ENCODE measurements at places on chromosomes 3 and 15. TPM values are rescaled to one million over a fixed set of nuclear protein-coding genes. Genes with fewer than 3 reads are reported as not detected.

DNA sequence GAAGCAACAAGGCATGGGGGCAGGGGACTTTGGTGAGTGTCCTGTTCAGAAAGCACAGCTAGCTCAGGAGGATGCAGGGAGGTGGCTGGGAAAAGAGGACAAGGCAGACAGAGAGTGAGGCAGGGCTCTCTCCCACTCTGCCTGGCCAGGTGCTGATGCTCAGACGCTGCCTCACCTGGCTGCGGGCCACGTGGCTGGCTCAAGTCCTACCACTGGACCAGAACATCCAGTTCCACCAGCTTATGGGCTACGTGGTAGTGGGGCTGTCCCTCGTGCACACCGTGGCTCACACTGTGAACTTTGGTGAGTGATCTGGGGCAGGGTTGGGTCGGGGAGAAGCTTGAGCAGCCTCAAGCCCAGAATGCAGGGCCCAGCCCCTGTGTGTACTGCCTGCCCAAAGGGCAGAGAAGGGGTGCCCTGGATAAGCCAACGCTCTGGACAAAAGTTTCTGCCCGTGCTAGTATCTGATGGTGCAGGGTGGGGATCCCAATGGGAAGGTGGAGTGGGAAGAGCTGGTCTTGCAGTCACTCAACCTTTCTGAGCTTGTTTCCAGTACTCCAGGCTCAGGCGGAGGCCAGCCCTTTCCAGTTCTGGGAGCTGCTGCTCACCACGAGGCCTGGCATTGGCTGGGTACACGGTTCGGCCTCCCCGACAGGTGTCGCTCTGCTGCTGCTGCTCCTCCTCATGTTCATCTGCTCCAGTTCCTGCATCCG, 20.9 kb downstream of the NOX5 start:
- H3K27ac ChIP-seq: no peak overlapping the region
- no peak overlapping the region for H3K4me3 ChIP-seq
- H3K36me3 ChIP-seq: no peaks in the 10 kb centered on the region

The CTXN2 gene
- not detected for polyA plus RNA-seq

The GATA2 gene
- 11.9 TPM for polyA plus RNA-seq

GRCh38 chr15:95659656-95660055, 670.8 kb upstream of the NR2F2 start:
- H3K4me3 ChIP-seq: no peak overlapping the region
- H3K27ac ChIP-seq: no peak overlapping the region
- H3K36me3 ChIP-seq: no peaks in the 10 kb centered on the region
- no peaks in the 10 kb centered on the region for H3K27me3 ChIP-seq
- no peaks in the 10 kb centered on the region for H3K4me1 ChIP-seq
- DNase-seq: no peak

The OSTN gene
- not detected for polyA plus RNA-seq

GRCh38 chr3:141070727-141071357, 19.7 kb downstream of the SPSB4 start:
- H3K4me1 ChIP-seq: no peaks in the 10 kb centered on the region
- no peak overlapping the region for H3K4me3 ChIP-seq
- H3K36me3 ChIP-seq: no peaks in the 10 kb centered on the region
- no peak for DNase-seq
- H3K27ac ChIP-seq: no peak overlapping the region
- no peaks in the 10 kb centered on the region for H3K27me3 ChIP-seq

DNA sequence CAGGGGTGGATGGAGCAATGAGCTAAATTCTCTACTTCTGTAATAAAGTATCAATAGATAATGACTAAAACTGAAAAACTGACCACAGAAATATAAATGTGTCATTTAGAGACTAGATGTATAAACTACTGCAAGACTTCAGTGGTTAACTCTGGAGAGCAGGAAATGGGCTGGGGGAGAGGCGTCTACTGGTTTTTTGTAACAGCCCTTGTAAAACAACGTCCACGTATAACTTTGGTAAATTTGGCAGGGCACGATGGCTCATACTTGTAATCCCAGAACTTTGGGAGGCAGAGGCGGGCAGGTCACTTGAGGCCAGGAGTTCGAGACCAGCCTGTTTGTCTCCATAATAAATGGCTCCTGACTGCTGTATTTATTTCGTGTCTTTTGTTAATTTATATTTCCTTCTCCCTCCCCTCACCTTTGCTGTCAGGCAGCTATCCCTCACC, 12.5 kb downstream of the RAB27A start:
- H3K27ac ChIP-seq: peak overlapping the region; percentile 69
- no peak for DNase-seq
- H3K4me3 ChIP-seq: no peak overlapping the region
- peaks cover 24% of the 10 kb centered on the region for H3K4me1 ChIP-seq

DNA sequence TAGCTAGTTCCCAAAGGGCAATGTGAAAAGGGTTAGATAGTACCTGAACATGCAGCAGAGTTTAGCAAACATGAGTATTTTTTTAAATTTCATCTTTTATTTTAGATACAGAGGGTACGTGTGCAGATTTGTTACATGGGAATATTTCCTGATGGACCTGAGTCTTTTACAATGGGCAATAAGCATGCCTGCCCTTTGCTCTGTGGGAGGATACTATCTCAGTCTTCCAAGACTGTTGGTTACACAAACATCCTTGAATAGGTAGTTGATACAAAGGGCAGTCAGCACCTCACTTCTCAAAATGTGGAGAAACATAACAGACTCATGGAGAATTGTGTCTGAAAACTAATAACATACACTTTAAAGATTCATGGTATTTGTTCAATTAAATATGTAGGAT, 103.3 kb downstream of the GOLIM4 start:
- no peaks in the 10 kb centered on the region for H3K27me3 ChIP-seq
- H3K4me1 ChIP-seq: no peaks in the 10 kb centered on the region
- H3K4me3 ChIP-seq: no peak overlapping the region
- no peak for DNase-seq
- H3K27ac ChIP-seq: no peak overlapping the region
- H3K36me3 ChIP-seq: no peaks in the 10 kb centered on the region

The LMAN1L gene
- polyA plus RNA-seq: 25.6 TPM

- DNase-seq: no peak
- H3K27me3 ChIP-seq: no peaks in the 10 kb centered on the region
- H3K27ac ChIP-seq: no peak overlapping the region
- H3K4me1 ChIP-seq: no peaks in the 10 kb centered on the region
Observed at GRCh38 chr3:542021-542420, 345.5 kb downstream of the CHL1 start.

The EXD1 gene
- polyA plus RNA-seq: not detected

- no peaks in the 10 kb centered on the region for H3K4me1 ChIP-seq
- no peaks in the 10 kb centered on the region for H3K27me3 ChIP-seq
- H3K27ac ChIP-seq: no peak overlapping the region
- no peaks in the 10 kb centered on the region for H3K36me3 ChIP-seq
Observed at GRCh38 chr3:69865925-69866679, 126.8 kb downstream of the MITF start.

The LIPC gene
- 0.48 TPM for polyA plus RNA-seq

DNA sequence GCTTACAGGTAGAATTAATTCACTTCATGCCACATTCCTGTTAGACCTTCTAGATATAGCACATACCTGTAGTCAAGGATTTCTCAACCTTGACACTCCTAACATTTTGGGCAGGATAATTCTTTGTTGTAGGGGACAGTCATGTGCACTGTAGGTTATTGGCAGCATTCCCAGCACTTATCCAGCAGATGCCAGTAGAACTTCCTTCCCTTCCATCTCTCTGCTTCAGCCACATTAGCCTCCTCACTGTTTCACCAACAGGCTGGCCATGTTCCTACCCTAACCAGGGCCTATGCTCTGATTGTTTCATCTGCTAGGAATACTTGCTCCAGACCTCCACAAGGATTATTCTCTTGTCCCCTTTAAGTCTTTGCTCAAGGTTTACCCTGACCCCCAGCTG, 68.0 kb upstream of the STAC start:
- no peak for DNase-seq
- H3K4me3 ChIP-seq: no peak overlapping the region
- H3K36me3 ChIP-seq: no peaks in the 10 kb centered on the region

DNA sequence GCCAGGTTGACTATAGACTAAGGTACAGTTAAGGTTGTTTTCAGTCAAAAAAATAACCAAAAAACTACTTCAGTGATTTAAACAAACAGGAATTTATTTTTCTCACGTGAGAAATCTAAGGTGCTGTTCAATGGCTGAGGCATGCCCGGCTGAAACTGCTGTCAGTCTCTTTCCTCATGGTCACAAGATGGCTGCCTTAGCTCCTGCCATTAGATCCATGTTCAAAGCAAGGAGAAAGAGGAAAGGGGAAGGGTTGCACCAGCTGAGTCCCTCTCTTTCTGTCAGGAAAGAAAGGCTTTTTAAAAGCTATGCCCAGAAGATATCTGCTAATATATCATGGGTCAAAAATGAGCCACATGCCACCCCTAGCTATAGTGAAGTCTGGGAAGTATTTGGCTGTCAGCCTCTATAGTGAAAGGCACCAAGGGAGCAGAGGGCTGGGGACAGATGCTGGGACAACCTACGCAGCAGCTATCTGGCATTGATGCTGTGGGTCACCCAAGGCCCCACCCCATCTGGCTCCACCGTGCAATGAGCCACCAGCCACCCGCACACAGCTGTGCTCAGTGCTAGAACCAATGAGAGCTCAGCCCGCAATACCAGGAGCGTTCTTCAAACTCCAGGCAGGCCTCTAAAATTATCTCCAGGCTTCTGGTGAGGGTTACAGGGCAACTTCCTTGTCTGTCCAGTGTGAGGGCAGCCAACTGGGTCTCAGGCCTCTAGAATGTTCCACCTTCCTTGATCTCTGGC, 64.7 kb upstream of the GATA2 start:
- no peak overlapping the region for H3K27ac ChIP-seq
- H3K4me1 ChIP-seq: peaks cover 21% of the 10 kb centered on the region
- H3K27me3 ChIP-seq: peaks cover 61% of the 10 kb centered on the region
- H3K4me3 ChIP-seq: no peak overlapping the region
- no peaks in the 10 kb centered on the region for H3K36me3 ChIP-seq
- no peak for DNase-seq

- no peak for DNase-seq
- H3K36me3 ChIP-seq: peaks cover 94% of the 10 kb centered on the region
- H3K4me3 ChIP-seq: no peak overlapping the region
- no peaks in the 10 kb centered on the region for H3K27me3 ChIP-seq
- H3K4me1 ChIP-seq: no peaks in the 10 kb centered on the region
Observed at GRCh38 chr3:182909318-182910040, 70.9 kb downstream of the DCUN1D1 start.

DNA sequence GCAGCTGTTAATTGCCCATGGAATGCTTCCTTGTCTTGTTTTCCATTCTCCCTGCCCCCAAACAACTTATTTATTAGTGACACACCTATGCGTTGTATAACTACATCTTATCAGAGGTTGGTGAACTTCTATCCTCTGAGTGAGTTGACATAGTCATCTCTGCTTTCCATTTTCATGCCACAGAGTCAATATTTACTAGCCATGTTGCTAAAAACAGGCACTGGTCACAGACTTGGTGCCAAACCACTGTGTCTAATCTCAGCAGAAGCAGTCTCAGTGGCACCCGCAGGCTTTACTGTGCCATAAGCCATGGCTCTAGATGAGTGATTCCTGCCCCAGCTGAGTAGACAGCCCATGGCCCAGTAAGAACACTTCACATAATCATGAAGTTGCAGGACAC, 26.5 kb downstream of the DAPK2 start:
- H3K27me3 ChIP-seq: no peaks in the 10 kb centered on the region
- no peak for DNase-seq
- peaks cover 20% of the 10 kb centered on the region for H3K4me1 ChIP-seq
- H3K27ac ChIP-seq: no peak overlapping the region
- no peaks in the 10 kb centered on the region for H3K36me3 ChIP-seq

- no peak for DNase-seq
- no peaks in the 10 kb centered on the region for H3K36me3 ChIP-seq
- H3K4me1 ChIP-seq: no peaks in the 10 kb centered on the region
- no peaks in the 10 kb centered on the region for H3K27me3 ChIP-seq
- H3K27ac ChIP-seq: no peak overlapping the region
Observed at GRCh38 chr3:111594205-111594604, 941 bp downstream of the ZBED2 start.

The OCA2 gene
- polyA plus RNA-seq: 1.2 TPM

The TRPC1 gene
- polyA plus RNA-seq: 2.5 TPM

DNA sequence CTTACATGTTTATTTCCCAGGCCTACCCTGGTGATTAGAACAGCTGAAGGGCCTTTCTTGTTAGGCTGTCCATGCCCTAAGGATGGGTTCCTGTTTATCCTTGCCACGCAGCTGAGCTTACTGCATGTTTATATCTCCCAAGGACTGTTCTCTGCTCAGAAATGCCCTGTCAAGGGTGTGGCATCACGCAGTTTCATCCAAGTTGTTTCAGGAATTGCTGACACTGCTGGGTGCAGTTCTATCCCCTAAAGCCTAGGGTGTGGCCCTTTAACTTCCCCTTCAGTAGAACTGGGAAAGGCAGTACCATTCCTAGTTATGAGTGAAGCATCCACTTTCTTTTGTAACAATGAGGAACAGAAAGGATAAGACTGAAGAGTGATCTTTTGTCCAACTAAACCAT, 5.0 kb downstream of the ELL3 start:
- no peaks in the 10 kb centered on the region for H3K27me3 ChIP-seq
- H3K27ac ChIP-seq: no peak overlapping the region
- H3K4me3 ChIP-seq: no peak overlapping the region

- H3K27ac ChIP-seq: no peak overlapping the region
- DNase-seq: peak; percentile 80
- peak overlapping the region; percentile 39 for H3K4me3 ChIP-seq
- H3K4me1 ChIP-seq: peaks cover 26% of the 10 kb centered on the region
Observed at GRCh38 chr3:13282986-13283876, 136.9 kb downstream of the NUP210 start.

- no peaks in the 10 kb centered on the region for H3K36me3 ChIP-seq
- no peak overlapping the region for H3K4me3 ChIP-seq
- no peak for DNase-seq
- peaks cover 4% of the 10 kb centered on the region for H3K4me1 ChIP-seq
Observed at GRCh38 chr15:58467121-58467721, 35.4 kb downstream of the LIPC start.

DNA sequence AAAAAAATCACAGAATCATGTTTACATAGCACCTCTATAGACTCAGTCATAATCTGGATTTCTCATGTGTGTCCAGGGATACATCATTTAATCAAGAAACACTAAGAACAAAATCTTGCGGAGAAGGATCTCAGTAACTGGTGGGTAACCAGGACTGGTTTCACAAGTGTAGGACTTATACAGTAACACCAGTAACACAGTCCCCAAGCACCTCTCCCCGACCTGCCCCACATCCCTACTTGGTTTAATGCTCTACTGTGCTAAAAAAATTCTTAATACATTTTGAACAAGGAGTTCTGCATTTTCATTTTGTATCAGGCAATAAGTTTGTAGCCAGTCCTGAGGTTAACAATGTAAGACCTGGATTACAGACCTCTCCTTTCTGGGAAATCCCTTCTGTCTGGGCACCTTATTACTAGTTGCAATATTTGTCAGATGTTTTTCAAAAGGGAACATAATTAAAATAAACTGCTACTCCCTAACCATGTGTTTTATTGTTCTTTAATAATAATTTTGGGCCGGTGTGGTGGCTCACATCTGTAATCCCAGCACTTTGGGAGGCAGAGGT, 57.6 kb upstream of the BBX start:
- no peak for DNase-seq
- no peak overlapping the region for H3K4me3 ChIP-seq
